ENCODE measurements at places on chromosomes 6 and 20.

DNA sequence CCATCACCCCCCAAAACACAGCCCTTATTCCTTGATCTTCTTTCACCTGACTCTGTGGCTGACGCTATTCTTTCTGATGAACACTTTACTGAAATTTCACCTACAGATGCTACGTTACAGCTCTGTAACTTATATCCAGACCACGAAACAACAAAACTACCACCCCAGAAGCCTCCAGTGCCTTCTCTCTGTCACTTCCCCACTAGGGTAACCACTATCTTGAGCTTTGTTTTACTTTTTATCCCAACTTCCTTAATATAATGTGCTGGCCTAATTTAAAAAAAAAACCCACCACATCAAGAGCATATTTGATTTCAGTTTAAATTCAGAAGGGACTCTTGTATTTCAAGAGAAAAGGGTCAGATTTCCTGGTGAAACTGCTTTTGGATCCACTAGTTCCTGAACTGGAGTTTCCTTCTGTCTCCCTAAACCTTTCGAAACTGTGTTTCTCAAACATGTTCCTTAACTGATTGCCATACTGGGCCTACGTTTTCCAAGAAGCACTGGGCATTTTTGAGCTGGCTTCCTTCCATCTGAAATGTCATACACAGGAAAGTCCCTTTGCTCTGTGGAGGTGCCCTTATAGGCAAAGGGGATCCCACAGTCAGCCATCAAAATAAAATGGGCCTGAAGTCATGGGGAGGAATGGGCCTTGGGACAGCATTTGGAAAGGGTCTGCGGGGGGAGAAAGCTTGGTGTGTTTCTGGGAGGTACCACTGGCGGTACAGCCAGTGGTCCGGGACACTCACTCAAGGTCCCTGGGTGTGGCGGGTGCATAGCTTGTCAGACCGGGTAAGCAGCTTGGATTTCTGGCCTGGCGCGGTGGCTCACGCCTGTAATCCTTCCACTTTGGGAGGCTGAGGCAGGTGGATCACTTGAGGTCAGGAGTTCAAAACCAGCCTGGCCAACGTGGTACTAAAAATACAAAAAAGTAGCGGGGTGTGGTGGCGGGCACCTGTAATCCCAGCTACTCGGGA, 25.8 kb upstream of the RTF2 start:
- DNase-seq: no peak

- DNase-seq: no peak
Observed at GRCh38 chr20:57743450-57744095, 33.8 kb upstream of the PMEPA1 start.

DNA sequence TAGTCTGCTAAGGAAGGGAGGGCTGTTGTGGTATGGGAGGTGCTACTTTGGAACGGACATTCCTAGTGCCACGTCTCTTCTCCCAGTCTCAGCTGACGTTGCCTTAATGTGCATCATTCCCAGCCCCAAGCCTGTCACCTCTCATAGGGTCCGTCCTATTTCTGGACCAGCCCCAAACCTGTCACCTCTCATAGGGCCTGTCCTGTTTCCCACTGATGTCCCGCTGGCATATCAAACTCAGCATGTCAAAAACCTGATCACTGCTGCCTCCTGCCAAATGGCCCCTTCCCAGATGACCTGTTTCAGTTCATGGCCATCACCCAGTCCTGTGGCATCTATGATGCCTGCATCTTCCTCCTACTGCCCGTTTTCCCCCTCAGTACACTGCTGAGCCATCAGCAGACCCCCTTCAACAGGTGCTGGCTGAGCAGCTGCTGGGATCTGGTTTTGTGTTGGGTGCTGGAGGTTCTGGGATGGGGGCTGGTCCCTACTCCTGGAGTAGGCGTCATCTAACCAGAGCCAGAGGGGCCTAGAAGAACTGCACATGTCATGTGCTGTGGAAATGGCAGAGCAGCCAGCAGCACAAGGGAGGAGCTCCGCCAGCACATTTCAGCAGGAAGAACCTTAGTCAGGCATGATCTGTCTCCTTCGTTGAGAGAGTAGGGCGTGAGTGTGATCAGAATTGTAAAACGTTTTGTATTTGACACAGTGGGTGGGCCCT, 3.3 kb downstream of the ENTPD6 start:
- no peak for DNase-seq

DNA sequence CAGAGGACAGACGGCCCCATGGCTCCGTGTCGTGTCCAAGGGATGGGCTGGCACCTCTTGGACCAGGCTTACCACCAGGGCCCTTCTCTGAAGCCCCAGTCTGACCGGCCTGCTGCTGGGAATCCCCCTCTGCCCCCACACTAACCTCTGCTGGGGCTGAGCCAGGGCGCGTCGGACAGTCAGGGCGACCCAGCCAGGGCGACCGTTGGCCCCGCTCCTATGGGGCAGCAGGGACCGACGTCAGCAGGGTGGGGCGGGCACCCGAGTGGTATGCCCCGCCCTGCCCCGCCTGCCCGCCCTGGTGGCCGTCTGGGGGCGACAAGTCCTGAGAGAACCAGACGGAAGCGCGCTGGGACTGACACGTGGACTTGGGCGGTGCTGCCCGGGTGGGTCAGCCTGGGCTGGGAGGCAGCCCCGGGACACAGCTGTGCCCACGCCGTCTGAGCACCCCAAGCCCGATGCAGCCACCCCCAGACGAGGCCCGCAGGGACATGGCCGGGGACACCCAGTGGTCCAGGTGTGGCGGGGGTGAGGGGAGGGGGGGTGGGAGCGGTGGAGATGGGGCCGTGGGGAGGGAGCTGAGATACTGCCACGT, at the start of gene SLC17A9:
Gene SLC17A9 (plus strand): TSS at position 337 of the 595 bp plus-strand sequence. CDS start 122 bp downstream, at position 459.
- no peak for DNase-seq

DNA sequence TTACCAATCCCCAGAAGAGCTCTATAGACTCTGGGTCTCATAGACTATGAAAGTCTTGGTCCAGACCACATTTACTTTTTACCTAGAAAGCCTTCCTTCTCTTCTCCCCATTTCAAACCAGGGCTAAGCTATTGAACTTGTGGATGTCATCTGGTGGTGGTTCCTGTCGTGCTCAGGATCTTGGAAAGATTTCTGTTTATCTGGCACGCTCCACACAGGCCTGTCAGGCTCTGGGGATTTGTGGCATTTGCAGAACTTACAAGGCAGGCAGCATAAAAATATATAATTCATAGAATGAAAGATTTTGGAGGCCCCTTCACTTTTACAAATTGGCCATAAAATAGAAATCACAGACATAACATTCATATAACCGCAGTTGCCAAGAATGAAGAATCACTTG, 188.1 kb downstream of the UST start:
- DNase-seq: no peak

DNA sequence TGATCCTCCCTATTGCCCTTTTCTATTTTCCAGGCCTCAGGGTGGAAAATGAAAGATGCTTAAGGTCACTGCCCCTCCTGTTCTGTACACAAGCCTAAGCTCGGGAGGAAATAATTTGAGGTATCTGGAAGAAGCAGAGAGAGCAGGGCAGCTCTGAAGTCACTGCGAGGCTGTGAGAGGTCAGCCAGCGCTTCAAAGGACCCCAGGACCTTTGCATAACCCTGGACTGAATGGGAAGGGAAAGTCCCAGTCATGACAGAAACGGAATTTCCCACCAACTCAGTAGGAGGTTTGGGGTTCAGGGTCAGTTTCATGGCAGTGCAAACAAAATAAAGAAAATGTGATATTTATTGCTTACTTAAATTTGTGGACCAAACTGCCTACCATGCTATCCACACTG, 58.1 kb downstream of the LRFN2 start:
- DNase-seq: no peak

DNA sequence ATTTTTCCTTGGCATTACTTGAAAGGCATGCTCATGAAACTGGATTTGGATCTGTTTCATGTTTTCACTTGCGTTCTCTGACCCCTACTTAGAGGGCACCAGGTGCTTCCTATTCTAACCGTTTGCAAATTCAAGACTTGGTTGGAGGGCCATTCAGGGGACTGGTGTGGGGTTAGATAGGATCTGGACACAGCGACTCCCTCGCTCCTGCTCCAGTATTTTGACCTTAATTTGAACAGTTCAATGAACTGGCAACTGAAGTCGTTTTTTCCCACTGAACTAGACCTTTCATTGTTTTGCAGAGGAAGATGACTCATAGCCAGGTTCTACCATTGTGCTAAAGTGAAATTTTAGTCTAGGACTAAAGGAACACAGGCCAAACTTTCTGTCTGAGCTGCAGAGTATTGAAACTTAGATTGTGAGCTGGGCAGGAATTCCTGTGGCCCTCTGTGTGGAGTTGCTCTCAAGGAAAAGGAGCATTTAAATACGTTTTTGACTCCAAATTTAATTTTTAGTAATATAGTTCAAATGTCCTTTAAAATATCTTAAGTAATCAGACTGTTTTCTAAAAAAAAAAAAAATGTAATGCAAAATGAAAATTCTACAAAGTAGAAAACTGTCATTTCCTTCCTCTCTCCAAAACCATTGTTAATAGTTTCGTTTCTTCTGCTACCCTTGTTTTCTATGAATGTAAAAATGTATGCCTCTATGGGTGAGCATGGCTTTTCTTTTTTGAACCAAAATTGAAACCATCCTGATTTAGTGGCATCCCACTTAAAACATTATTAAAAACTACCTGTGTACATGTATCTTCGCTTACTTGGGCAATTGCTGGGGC, 64.8 kb downstream of the UTRN start:
- peak; percentile 41 for DNase-seq

GRCh38 chr20:50592282-50593004, 82.3 kb downstream of the PTPN1 start:
- no peak for DNase-seq

GRCh38 chr6:147765541-147765940, 257.1 kb downstream of the SAMD5 start:
- DNase-seq: no peak

GRCh38 chr20:20034486-20034885, 17.3 kb downstream of the NAA20 start:
- DNase-seq: no peak

- DNase-seq: no peak
Observed at GRCh38 chr20:5650280-5650691, 99.9 kb upstream of the SHLD1 start.

- DNase-seq: no peak
Observed at GRCh38 chr6:155939253-155939652, 483.6 kb upstream of the NOX3 start.

GRCh38 chr6:137277971-137278637, 58.9 kb upstream of the IFNGR1 start:
- DNase-seq: peak; percentile 64

GRCh38 chr20:49823152-49823847, 10.7 kb downstream of the SLC9A8 start:
- no peak for DNase-seq

GRCh38 chr6:43895656-43896328, 125.8 kb downstream of the VEGFA start:
- DNase-seq: no peak

GRCh38 chr20:1427457-1428054, 34.7 kb upstream of the FKBP1A start:
- DNase-seq: no peak

DNA sequence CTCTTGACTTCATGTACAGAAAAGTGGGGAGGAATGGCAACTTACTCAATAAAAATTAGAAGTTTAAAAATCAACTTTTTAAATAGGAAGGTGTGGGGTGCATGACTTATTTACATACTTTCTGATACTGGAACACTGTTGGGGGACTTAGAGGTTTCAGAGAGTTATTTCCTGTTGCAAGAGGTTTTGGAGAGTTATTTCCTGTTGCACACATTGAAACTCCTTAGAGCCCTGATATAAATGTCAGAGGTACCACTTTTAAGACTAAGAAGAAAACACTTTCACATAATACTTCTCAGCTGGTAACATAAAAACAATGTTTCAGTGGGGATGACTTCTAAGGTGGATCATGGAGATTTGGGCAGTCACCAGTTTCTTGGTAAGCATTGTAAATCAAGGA, 579.9 kb downstream of the MMUT start:
- DNase-seq: no peak

GRCh38 chr20:62590309-62591121, 51.8 kb upstream of the SLCO4A1 start:
- peak; percentile 96 for DNase-seq

GRCh38 chr6:37243816-37244370, 13.7 kb upstream of the TBC1D22B start:
- no peak for DNase-seq

- DNase-seq: no peak
Observed at GRCh38 chr20:63567136-63567385, 7.0 kb downstream of the HELZ2 start.

GRCh38 chr6:81718126-81718525, 34.4 kb downstream of the TENT5A start:
- DNase-seq: no peak

DNA sequence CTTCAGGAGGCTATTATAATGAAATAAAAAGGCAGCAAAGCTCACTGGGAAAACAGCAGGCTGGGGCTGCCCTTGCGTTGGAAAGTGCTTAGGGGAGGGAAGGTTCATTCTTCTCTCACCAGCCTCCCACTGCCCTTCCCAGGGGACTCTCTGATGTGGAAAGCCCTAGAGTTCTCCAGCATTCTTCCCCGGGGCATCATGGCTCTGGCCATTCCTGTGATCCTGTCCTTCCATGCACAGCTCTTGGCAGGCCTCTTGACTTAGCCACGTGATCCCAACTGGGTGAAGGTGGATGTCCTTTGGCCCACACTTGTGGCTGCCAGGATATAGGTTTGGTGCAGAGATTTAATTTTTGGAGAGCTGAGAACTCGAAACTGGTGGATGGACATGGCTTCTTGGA, 58.0 kb upstream of the ZNF831 start:
- no peak for DNase-seq

DNA sequence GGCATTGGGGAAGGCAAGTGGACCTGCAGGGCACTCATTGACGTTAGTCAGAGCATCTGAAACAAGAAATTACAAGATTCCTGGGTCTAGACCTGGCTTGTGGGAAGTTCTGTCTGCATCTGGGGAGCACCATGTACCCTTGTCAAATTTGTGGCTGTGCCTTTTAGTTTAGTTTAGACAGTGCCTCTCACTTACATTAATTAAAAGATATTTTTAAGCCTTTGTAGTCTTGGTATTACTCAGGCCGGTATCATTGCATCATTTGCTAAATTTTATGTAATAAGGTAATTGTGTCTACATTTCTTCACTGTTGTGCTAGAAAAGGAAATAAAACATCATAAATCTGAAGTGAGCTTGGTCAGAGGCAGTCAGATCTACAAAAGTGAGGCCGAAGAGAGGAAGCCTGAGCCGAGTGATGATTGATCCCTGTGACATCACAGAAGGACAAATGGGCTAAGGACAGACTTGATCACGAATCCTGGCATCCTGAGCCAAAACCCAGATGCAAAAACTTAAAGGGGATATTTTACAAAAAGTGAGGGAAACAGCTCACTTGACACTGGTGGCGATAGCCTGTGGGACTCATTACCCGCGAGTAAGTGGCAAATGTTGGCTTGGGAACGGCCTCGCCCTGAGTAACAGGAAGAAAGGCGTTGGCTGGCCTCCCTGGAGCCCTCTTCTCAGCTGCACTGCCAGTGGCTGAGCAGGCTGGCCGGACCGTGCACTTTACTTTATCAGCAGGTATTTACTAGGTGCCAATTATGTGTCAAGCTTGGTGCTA, 106.5 kb downstream of the TCP11 start:
- DNase-seq: no peak

- DNase-seq: no peak
Observed at GRCh38 chr6:278494-278893, 13.8 kb upstream of the DUSP22 start.

All from HTR-8/SVneo (cell line).